Right kidney (tissue), 9 donors: ENCODE measurements at places on chromosomes 1 and 21.

DNA sequence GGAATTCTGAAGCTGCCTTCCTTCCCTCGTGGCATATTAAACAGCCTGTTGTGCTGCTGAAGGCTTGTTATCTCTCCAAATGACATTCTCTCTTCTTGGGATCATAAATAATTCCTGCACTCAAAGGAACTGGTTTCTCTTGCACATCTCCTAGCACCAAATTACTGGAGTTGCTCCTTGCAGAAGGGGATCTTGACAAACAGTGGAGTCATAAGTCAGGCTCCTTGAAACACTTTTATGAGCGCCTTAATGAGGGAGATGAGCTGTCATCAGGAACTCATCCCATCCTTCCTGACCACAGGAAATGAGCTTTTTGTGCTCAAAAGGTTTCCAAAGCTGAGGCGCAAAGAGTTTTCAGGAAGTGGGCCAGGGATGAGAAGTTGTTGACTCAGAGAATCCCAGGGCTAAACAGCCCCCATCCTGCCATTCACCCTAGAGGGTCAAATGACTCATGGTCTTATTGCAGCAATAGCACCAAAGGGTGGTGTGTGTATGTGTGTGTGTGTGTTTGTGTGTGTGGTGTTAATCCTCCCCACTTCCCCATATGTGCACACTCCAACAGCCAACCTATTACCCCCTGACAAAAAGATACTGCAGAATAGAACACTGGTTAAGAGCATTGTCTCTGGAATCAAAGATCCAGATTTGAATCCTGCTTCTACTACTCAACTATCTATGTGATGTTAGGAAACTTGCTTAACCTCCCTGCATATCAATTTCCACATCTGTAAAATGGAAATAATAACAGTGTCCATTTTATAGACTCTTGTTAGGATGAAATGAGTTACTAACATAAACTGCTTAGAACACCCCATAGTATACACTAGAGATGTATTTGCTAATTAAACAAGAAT, 2.8 kb upstream of the PHC2 start:
- no peak for DNase-seq

GRCh38 chr1:228081578-228082213, 812 bp upstream of the ARF1 start:
- peak; percentile 50 for DNase-seq

- peak; percentile 55 for DNase-seq
These were observed 8.4 kb downstream of the CFAP45 start for GRCh38 chr1:159891275-159892157.

DNA sequence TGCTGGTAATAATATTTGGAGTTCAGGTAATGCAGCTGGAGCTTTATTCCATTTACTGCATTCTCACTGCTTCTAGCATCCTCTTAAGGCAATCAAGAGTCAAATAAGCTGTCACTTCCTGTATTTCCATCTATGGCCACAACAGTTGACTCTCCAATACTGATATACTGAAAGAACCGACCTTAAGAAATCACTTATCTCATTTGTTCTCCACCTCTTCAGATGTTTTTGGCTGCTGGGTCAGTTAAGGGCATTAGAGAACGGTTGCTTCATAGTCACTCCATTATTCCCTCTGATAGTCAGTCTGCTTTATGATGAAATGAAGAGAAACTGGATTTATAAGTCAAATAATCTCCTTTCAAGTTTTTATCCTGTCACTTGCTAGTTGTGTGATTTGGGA, 14.2 kb upstream of the RGS4 start:
- DNase-seq = no peak

DNA sequence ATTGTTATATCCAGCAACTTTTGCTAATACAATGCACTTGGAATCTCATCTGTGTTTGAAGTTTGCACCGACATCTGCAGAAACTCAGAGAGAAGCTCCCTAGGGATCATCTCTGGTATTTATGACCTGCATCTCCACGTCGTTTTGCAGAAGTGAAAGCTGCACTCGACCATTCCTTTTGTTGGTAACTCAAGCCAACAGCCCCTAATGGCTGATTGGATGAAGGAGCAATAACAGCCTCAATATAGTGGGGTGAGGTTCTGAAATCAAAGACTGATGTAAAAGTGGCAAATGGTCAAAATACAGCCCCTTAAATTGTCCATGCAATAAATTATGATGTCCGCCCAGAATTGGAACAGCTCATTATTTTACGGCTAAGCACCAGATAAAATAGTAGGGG, 344.2 kb upstream of the KAZN start:
- DNase-seq = peak; percentile 6

- no peak for DNase-seq
These were observed 2.8 kb upstream of the ENAH start for GRCh38 chr1:225655509-225656258.
